NCI-H146 (cell line): ENCODE measurements at places on chromosomes 12 and 14.

- no peak for DNase-seq
Observed at GRCh38 chr12:32902287-32902997, 5.9 kb upstream of the PKP2 start.

GRCh38 chr12:30088259-30088995, 304.7 kb upstream of the TMTC1 start:
- no peak for DNase-seq

GRCh38 chr12:105107171-105107493, 399 bp upstream of the WASHC4 start:
- DNase-seq = peak; percentile 68

GRCh38 chr12:3542156-3542555, 51.2 kb downstream of the PRMT8 start:
- DNase-seq = no peak
